ENCODE measurements at places on chromosomes 16 and 17.

DNA sequence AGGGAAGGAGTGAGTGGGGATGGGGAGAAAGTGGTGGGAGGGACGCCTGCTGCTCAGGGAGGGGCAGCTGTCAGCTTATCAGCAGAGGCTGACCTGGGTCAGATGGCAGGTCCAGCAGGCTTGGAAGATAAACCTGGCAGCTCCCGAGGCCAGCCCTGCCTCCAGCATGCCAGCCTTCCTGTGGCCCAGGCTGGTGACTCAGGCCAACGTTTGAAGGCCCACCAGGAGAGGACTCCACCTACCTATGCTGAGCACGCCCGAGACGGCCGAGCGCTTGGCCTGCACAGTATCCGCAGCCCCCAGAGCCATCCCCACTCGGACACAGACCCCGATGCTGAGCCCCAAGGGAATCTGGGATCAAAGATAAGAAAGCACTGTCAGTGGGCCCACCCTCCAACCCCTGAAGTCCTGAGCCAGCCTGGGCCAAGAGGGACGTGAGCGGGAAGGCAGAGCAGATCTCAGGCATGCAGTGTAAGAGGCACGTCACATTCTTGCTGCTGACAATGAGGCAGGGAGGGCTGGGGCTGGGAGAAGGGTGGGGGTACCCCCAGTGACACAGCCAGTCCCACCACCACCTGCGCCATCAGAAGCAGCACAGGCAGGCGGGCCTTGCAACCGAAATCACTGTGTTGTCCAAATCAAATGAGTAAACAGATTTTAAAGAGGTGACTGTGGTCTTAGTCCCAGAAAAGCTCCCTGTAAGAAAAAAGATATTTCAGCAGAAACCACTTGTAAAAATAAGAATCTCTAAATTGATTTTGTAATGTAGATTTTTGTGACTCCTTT is 12.4 kb downstream of the SLC47A2 start:
- DNase-seq, result no peak

GRCh38 chr17:82740906-82741759 is 5.7 kb downstream of the FN3K start:
- no peak for DNase-seq

GRCh38 chr17:21161498-21162393 is 35.0 kb downstream of the DHRS7B start:
- no peak for DNase-seq

DNA sequence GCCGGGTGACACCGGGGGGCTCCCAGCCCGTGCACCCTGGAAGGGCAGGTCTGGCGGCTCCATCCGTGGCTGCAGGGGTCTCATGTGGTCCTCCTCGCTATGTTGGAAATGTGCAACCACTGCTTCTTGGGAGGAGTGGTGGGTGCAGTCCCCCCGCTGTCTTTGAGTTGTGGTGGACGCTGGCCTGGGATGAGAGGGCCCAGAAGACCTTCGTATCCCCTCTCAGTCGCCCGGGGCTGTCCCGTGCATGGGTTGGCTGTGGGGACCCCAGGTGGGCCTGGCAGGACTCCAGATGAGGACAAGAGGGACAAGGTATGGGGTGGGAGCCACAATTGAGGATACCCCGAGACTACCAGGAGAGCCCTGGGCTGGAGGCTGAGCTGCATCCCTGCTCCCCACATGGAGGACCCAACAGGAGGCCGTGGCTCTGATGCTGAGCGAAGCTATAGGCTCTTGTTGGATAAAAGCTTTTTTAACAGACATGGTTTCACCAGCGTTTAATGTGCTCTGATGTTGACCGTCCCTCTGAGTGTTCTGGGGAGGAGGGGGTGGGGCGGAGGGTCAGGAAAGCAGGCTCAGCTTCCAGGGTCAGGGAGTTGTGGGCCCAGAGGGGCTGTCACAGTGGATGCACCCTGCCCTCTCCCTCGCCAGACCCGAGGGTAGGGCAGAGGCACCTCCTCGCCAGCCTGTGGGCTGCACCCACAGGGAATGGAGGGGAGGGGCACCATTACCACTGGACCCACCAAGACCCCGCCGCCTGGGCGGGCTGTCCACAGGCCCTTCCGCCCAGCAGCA is 5.4 kb downstream of the SPATA2L start:
- DNase-seq, result no peak

DNA sequence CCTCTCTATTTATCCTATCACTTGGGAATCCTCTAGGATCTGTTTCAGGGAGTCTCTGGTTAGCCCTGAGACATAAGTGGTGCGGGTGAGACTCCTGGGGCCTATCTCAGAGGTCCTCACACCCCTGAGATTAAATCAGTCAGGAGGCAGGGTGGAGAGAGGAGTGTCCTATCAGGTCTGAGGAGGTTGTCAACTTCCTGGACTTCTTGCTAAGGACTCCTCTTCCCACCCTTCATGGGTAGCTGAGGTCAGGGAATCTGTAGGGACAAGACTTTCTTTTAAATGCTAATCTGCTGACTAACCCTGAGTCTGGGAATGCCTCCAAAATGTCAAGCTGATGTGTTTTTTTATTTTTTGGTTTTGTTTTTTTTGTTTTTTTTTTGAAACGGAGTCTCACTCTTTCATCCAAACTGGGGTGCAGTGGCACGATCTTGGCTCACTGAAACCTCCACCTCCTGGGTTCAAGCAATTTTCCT is 6.6 kb upstream of the ARMC5 start:
- no peak for DNase-seq

GRCh38 chr17:75869282-75870141 is 8.9 kb downstream of the TRIM47 start:
- peak; percentile 83 for DNase-seq

DNA sequence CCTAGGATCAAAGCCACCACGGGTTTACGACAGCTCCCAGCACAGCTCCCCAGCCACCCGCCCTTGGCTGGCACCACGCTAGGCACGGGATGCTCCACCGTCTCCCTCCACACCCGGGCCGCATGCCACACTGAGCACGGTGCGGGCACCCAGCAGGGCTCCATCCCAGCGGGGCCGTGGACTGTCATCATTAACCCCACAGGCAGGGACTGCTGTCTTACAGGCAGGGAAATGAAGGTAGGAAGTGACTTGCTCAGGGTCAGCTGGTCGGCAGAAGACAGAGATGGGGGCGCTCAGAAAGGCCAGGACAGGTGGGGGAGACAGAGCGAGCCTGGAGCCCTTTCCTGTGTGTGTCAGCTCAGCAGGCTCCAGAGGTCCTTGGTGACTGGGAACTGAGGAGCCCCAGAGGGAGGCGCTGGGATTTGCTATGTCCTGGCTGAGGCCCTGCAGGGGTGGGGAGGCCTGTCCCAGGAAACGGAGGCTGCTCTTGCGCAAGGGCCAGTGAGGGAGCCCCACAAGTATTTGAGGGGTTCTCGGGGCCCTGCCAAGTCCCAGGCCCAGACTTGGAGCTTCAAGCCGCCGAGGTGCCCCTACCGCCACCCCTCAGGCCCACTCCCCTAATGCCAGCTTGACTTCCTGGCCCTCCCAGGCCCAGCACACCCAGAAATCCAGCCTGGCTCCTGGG is 3.2 kb downstream of the UBALD1 start:
- DNase-seq, result no peak

DNA sequence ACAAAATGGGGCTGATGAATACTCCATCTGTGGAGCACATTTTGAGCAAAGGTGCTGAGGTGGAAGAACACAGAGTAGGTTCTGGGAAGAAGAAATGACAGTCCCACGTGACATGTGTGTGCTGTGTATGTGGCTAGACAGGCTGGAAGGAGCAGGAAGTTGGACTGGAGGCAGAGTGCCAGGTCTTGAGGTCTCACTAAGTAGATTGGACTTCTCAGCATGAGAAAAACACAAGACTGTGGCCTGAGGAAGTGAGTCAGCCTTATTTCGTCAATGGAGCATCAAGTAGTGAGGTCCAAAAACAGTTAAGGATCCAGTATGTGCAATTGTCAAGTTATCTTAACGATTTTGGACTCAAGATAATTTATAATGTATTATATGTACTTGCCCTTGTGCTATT is 736.5 kb downstream of the KCNJ2 start:
- DNase-seq, result peak; percentile 46

DNA sequence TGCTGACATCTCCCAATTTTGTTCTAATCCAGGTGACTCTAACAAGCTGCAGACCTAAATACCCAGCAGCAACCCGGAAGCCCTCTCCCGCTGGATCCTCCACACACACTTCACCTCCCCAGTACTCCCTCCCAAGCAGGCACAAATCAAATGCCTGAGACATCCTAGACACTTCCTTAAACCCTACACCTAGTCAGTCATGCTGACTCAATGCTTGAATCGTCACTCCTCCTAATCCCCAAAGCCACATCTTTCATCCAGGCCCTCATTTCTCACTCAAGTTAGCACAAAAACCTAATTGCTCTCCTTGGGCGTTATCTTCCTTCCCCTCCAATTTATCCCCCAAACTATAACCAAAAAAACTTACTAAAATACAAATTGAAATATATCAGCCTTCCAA is 32.7 kb downstream of the CMC2 start:
- DNase-seq, result no peak
